ENCODE measurements at places on chromosomes 7 and 10. TPM values are rescaled to one million over a fixed set of nuclear protein-coding genes. Genes with fewer than 3 reads are reported as not detected.

Gene EIF3B
- 120 TPM for total RNA-seq

Gene DNAJC9
- 17.6 TPM for total RNA-seq

Gene MAPK8
- total RNA-seq = 43.4 TPM

Gene MLLT10
- 37.5 TPM for total RNA-seq

Gene NKX1-2
- not detected for total RNA-seq

Gene TUBB8
- total RNA-seq = 0.22 TPM

Gene KNDC1
- 0.72 TPM for total RNA-seq

Gene VSTM4
- 6.4 TPM for total RNA-seq

Gene CCDC172
- not detected for total RNA-seq

Gene TEX36
- total RNA-seq = not detected

Gene WAPL
- 28.6 TPM for total RNA-seq

Gene FAM131B
- total RNA-seq = 4.0 TPM

Gene NEUROD6
- total RNA-seq = not detected

Gene GALNT17
- total RNA-seq = 24.2 TPM

Gene PRSS37
- total RNA-seq = not detected

Gene PIK3CG
- not detected for total RNA-seq

Gene SEMA3D
- total RNA-seq = 2.0 TPM

Gene PDK4
- 1.9 TPM for total RNA-seq

Gene OPN4
- not detected for total RNA-seq

Gene CFAP69
- 0.55 TPM for total RNA-seq

Gene ITPRIP
- total RNA-seq = 14.1 TPM

Gene SPDYE1
- not detected for total RNA-seq

Gene SPAG6
- total RNA-seq = not detected

Gene SORBS1
- 7.0 TPM for total RNA-seq

Gene TMEM176A
- total RNA-seq = not detected

Gene GIMAP1
- not detected for total RNA-seq

Gene ZEB1
- 63.3 TPM for total RNA-seq

Gene MINDY4
- total RNA-seq = 6.3 TPM

Gene ADGRA1
- not detected for total RNA-seq

Gene SLC26A3
- total RNA-seq = not detected

Gene SPACDR
- total RNA-seq = not detected

Gene CELF2
- 44.3 TPM for total RNA-seq

Gene LLCFC1
- total RNA-seq = not detected

Gene GPNMB
- 139 TPM for total RNA-seq

Gene PLA2G12B
- not detected for total RNA-seq

Gene ASZ1
- total RNA-seq = not detected

Gene GJD4
- total RNA-seq = not detected

Gene INMT
- 70.1 TPM for total RNA-seq

Gene CAMK2B
- 0.27 TPM for total RNA-seq

Gene NYAP1
- total RNA-seq = 0.95 TPM
